GM23248 (cell line): ENCODE measurements at places on chromosomes 1 and 21.

- no peak for DNase-seq
Measured at GRCh38 chr1:10865518-10866320, 69.3 kb upstream of the CASZ1 start.

GRCh38 chr1:241612533-241613477 lies 27.4 kb downstream of the CHML start:
- peak; percentile 90 for DNase-seq

GRCh38 chr1:109616391-109616790 lies 3.0 kb downstream of the GNAT2 start:
- DNase-seq, result no peak

GRCh38 chr1:221664253-221664652 lies 77.6 kb downstream of the DUSP10 start:
- no peak for DNase-seq

- DNase-seq, result peak; percentile 37
Measured at GRCh38 chr1:224670506-224670905, 54.4 kb downstream of the CNIH3 start.

DNA sequence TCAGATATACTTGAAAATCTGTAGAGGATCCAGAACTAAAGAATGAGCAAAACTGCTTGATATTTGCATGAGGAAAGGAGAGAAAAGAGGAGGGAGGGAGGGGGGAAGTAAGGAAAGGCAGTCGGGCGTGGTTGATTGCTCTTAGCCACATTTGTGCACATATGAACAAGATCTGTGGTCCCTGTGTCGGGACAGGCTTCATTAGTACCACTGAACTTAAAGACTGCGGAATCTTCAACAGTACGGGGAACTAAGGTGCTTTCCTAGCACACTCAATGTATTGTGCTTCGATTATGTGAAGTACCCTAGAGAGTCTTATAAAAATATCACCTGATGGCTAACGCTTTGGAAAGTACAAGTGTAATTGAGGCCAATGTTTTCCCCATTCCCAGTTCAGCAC lies 59.9 kb downstream of the ZBTB18 start:
- DNase-seq, result no peak

- DNase-seq, result no peak
Measured at GRCh38 chr1:234606784-234607108, 3.2 kb downstream of the IRF2BP2 start.

DNA sequence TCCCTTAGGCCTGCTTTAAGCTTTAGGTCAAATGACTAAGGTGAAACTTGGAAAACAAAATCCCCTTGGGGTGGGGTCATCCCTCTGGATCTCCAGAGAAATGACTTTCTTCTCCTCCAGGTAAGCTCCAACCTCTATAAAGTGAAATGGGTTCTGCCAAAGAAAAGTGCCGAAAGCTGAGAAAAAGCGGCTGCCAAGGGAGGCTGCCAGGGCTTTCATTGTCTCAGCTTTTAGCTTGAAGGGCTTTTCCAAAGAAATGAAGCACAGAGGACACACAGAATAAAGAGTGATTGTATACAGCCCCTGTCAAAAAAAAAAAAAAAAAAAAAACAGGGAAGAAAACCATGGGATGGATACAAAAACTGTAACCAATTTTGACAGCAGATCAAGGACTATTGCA lies 126.9 kb downstream of the TGFBR3 start:
- no peak for DNase-seq

GRCh38 chr21:37682966-37683365 lies 233.3 kb downstream of the KCNJ6 start:
- peak; percentile 15 for DNase-seq

DNA sequence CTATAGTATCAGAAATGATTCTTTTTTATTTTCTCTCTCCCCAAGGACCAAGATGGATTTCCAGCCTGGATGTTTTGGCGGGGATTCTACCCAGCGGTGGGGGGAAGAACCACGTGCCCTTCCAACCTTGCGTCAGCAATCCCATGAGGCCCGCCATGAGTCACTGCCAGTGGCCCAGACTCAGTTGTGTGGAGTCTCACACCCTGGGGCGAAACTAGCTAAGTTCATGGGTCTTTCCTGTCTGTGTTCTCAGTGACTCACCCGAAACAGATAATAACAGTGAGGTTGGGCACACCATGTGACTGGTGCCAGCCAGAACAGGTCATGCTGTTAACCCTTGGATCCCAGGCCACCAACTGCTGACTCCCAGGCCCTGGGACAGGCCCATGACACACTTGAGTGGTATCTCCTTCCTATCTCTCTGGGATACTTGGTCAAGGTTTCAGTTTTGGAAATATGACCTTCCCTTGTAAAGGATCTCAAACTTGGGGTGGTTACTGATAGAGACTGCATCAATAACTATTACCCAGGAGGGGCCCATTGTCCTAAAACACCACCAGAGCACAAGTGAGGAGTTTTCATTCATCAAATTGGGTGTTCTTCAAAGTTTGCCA lies 98.0 kb upstream of the DUSP10 start:
- DNase-seq, result peak; percentile 86

- DNase-seq, result peak; percentile 32
Measured at GRCh38 chr21:29318354-29318753, 19.6 kb downstream of the BACH1 start.

DNA sequence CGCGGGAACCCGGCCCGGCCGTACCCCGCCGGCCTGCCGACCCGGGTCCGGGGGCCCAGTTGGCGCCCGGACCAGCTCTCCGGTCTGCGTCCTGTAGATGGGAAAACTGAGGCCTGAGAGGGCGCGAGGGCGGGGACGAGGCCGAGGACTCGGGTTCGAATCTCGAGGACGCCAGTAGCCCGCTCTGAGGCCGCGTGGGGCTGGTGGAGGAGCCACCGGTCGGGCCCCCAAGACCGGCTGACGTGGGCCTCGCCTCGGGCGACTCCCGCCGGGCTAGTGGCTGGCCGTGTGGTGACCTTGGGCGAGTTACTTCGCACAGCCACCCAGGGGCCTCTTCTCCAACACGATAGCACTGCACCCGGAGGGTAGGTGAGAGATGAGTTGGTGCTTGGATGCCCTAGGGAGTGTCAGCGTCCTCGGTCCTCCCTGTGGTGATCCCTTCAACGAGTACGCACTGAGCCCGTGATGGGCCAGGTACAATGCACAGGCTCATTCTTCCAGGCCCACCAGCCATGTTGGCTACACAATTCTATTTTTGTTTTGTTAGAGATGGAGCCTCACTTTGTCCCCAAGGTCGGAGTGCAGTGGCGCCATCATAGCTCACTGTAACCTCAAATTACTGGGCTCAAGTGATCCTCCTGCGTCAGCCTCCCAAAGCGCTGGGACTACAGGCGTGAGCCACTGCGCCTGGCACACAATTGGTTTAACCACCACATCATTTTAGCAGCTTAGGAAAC lies 404 bp upstream of the SCMH1 start:
- DNase-seq, result peak; percentile 43

DNA sequence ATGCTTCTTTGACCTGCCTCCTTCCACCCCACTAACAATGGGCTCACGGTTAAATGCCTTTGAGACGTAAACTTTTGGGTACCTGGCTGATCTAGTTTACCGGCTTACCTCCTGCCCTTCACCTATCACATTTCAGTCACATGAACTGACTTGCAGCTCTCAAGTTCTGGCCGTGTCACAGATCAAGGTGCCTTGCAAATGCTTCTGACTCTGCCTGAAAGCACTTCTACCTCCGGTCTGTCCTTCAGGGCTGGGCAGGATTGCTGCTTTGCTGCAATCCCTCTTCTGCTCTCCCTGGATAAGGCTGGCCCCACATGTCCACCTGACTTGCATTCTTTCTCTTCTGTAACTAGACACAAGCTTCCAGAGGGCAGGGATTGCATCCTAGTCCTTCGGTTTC lies 69.0 kb downstream of the GRIK1 start:
- no peak for DNase-seq
